Stimulated activated CD4-positive, alpha-beta T cell treated with anti-CD3 and anti-CD28 coated beads, Interleukin-1b, Interleukin-23, amount 100 ng/mL, for 1 hour (primary cell): ENCODE measurements at places on chromosomes 5 and 9.

DNA sequence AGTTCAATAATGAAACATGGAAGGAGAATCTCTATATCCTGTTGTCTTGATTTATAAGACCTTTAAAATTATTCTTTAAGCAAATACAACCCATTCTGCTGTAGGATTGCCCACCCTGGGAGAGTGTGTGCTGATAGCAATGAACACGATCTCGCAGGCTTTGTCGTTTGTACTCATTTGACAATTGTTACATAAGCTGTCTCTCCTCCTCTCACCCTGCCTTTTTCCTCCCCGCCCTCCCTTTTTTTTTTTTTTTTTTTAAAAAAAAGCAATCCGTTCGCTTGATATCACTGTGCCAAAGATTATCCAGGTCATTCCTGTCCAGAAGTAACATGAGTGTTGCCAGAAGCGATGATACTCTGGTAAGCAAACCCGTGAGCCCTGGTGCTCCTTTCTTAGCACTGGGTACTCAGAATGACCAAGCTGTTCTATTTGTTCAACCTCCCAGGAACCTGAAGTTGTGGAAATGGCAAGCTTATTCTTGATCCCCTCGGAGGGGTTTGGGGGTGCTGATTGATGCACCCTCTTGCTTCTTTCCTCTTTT, 82.7 kb upstream of the CTSL start:
- no peak for DNase-seq

DNA sequence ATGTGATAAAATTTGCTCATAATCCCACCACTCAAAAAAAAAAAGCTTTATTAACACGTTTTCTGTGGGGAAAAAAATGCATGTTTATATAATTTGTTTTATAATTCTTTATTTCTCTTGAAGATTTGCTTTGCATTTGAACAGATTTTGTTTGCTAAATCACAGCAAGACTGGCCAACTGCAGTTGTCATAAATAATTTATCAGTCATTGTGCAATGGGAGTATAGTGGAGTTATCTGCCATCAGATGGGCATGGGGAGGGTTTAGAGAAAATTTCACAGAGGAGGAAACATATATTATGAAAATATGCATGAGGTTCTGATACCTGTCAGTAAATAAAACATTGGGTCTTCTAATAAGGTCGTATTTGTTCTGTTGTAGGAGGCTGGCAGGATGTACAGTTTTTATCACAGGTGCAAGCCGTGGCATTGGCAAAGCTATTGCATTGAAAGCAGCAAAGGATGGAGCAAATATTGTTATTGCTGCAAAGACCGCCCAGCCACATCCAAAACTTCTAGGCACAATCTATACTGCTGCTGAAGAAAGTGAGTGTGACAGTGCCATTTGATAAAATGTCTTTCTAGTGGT, 23.8 kb downstream of the HSDL2 start:
- no peak for DNase-seq

DNA sequence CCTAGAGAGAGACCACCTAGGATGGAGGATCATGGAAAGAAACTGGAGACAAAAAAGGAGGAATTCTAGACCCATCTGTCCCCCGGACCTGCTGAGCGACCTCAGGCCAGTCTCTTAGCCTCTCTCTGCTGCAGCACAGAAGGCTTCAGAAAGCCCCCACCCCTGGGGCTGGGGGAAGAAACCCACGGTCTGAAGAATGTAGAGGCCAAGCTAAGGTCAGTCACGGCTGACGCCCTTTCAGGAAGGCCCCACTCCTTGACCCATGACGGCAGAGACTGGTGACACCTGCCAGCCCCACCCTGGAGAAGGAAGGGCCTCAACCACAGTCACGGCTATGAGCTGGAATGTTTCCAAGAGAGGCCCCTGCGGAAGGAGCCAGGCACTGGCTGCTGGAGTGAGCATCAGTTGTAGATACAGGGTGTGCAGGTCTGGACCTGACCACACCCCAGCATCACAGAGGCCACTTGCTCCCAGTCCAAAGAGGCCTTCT, 120.5 kb upstream of the BOD1 start:
- no peak for DNase-seq

GRCh38 chr9:130634191-130634768, 30.1 kb upstream of the PRDM12 start:
- DNase-seq, result no peak

DNA sequence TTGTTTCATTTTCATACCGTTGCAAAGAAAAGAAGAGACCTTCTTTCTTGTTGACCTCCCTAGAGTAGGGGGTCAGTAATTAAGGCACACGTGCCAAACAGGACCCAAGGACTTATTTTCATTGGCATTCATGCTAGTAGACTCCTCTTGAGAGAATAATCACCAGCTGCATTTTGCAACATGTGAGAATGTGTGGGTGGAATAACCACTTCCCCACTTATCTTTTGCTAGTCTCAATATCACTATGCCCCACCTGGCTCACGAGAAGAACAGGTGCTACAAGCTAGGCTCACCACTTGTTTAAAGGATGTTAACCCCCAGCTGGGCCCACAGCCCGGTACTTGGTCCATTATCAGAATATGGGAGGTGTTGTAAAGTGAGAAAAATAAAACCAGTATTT, 460.7 kb upstream of the MEF2C start:
- no peak for DNase-seq
